ENCODE measurements at places on chromosomes 3 and 15. TPM values are rescaled to one million over a fixed set of nuclear protein-coding genes. Genes with fewer than 3 reads are reported as not detected.

The CAMK2N2 gene
- 0.23 TPM for total RNA-seq

The SEMA3B gene
- 237 TPM for total RNA-seq

The ERICH6 gene
- total RNA-seq = not detected

The PSTPIP1 gene
- total RNA-seq = 0.53 TPM

The CCDC33 gene
- total RNA-seq = 1.5 TPM

The KLHL40 gene
- total RNA-seq = not detected

The BNC1 gene
- 3.1 TPM for total RNA-seq

The DAZL gene
- total RNA-seq = not detected

The DGKG gene
- 5.4 TPM for total RNA-seq

The PARL gene
- 31.1 TPM for total RNA-seq

The TGM4 gene
- 0.80 TPM for total RNA-seq

The SERPINI2 gene
- total RNA-seq = not detected

The CNTN3 gene
- total RNA-seq = 1.3 TPM

The TMEM266 gene
- total RNA-seq = 0.30 TPM

The CPNE4 gene
- total RNA-seq = not detected

The GPR176 gene
- 21.1 TPM for total RNA-seq

The LIPC gene
- total RNA-seq = 0.08 TPM

The RTP4 gene
- total RNA-seq = 0.90 TPM

The FGF7 gene
- total RNA-seq = 0.66 TPM

The MYRIP gene
- not detected for total RNA-seq

The ARGFX gene
- not detected for total RNA-seq

The GOLGA8N gene
- 0.16 TPM for total RNA-seq

The CHDH gene
- not detected for total RNA-seq

The LIPH gene
- not detected for total RNA-seq

The ZIC1 gene
- total RNA-seq = 5.5 TPM

The SAMMSON gene
- 3.6 TPM for total RNA-seq

The SYNM gene
- 21.6 TPM for total RNA-seq

The THBS1 gene
- 561 TPM for total RNA-seq

The CCDC80 gene
- 6.2 TPM for total RNA-seq

The MASP1 gene
- total RNA-seq = not detected

The PSMA4 gene
- total RNA-seq = 183 TPM

The C15orf62 gene
- 0.88 TPM for total RNA-seq

The MESP2 gene
- total RNA-seq = 0.74 TPM

The CA12 gene
- 0.57 TPM for total RNA-seq

The GOLGA8J gene
- total RNA-seq = not detected

The GOLGA8T gene
- total RNA-seq = not detected

The CDHR4 gene
- total RNA-seq = 0.26 TPM

The MFN1 gene
- total RNA-seq = 28.6 TPM

The HYKK gene
- 0.98 TPM for total RNA-seq

The CCDC191 gene
- 1.1 TPM for total RNA-seq

The SOX14 gene
- not detected for total RNA-seq

The HCN4 gene
- not detected for total RNA-seq

The MAP6D1 gene
- 1.0 TPM for total RNA-seq

The UROC1 gene
- total RNA-seq = not detected

The C2CD4B gene
- not detected for total RNA-seq

The ADAMTS9 gene
- 1.4 TPM for total RNA-seq

The CX3CR1 gene
- total RNA-seq = not detected

The FMN1 gene
- total RNA-seq = 23.9 TPM

The RTP1 gene
- total RNA-seq = not detected

The UBAP1L gene
- 0.93 TPM for total RNA-seq

The ABI3BP gene
- 2.6 TPM for total RNA-seq

The GOLGA6A gene
- not detected for total RNA-seq

The PIERCE2 gene
- 1.1 TPM for total RNA-seq

The IGF2BP2 gene
- total RNA-seq = 115 TPM

The CKMT1B gene
- total RNA-seq = not detected

The ZNF774 gene
- total RNA-seq = 1.2 TPM
